ENCODE measurements at places on chromosomes 5 and 9.
A peak's percentile ranks its signal among the peaks of the same experiment; 100 is the strongest.

DNA sequence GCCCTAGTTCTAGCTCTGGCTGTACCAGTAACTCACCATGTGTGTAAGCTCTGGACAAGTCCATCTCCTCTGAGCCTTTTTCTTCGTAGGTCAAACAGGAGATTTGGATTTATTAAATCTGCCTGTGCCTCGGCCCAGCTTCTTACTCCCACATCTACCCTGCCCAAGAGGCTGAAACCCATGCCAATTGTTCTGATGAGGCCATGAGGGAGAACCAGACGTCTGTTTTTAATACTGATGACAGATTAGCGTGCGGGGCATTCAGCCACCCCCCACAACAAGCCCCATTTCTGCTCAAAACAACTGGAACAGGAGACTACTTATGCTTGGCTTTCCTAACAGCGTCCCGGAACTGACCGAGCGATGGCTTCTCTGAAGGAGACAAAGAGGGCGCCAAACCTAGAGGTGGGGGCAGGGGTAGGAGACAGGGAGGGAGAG, 81.2 kb upstream of the TRIM32 start:
- no peaks in the 10 kb centered on the region for H3K27me3 ChIP-seq
- no peak for DNase-seq
- no peaks in the 10 kb centered on the region for H3K36me3 ChIP-seq

- no peak overlapping the region for H3K27ac ChIP-seq
- no peaks in the 10 kb centered on the region for H3K4me1 ChIP-seq
- no peak overlapping the region for H3K4me3 ChIP-seq
- H3K27me3 ChIP-seq, result no peaks in the 10 kb centered on the region
- no peak for DNase-seq
These were observed 93.6 kb upstream of the TNC start for GRCh38 chr9:115211413-115212124.

GRCh38 chr5:60248901-60249300, 355.4 kb upstream of the PDE4D start:
- no peak for DNase-seq
- no peak overlapping the region for H3K27ac ChIP-seq
- H3K36me3 ChIP-seq, result no peaks in the 10 kb centered on the region
- H3K4me3 ChIP-seq, result no peak overlapping the region

DNA sequence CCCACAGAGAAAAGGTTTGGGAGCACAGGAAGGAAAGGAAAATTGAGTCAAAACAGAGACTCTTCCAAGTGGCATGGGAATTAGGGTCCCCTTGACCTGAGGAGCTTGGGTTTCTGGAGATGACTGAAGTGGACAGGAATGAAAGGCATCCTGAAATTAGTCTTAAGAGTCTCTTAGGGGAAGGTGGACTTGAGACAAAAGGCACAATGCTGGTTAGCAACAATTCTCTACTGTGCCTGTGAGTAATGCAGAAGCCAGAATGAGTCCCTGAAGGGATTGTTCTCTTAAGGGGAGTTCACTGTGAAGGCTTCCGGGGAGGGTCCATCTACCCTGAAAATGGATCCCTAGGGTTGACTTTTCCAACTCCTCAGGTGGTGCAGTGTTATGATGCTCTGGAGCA, 58.4 kb upstream of the FOXE1 start:
- DNase-seq, result no peak
- no peak overlapping the region for H3K27ac ChIP-seq
- H3K27me3 ChIP-seq, result peaks cover 9% of the 10 kb centered on the region
- no peak overlapping the region for H3K4me3 ChIP-seq

DNA sequence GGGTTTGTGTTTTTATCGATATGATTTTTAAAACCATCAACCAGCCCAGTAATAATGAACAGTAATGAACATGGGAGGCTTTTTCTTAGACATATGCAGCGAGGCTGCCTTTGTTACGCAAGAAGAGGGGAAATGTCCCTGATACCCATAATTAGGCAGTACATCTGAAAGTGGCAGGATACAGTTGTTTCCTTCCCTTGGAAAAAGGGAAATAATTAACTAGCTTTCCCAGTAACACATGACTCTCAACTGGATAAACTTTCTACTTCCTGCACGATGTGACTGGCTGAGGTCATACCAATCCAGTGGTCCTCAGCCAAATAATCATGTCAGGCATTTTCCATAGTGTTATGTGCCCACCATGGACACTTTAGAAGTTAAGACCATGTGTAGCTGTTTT, 431.6 kb upstream of the C9orf72 start:
- no peak overlapping the region for H3K4me3 ChIP-seq
- H3K27me3 ChIP-seq, result no peaks in the 10 kb centered on the region
- H3K27ac ChIP-seq, result no peak overlapping the region
- peak; percentile 53 for DNase-seq
- no peaks in the 10 kb centered on the region for H3K36me3 ChIP-seq

GRCh38 chr5:78985725-78986223, 664 bp upstream of the ARSB start:
- no peaks in the 10 kb centered on the region for H3K36me3 ChIP-seq
- peak overlapping the region; percentile 71 for H3K4me3 ChIP-seq
- peak; percentile 71 for DNase-seq
- H3K27ac ChIP-seq, result peak overlapping the region; percentile 88

GRCh38 chr5:60372786-60373185, 327.2 kb downstream of the DEPDC1B start:
- H3K27me3 ChIP-seq, result no peaks in the 10 kb centered on the region
- H3K4me1 ChIP-seq, result no peaks in the 10 kb centered on the region
- H3K4me3 ChIP-seq, result no peak overlapping the region

- H3K27ac ChIP-seq, result no peak overlapping the region
- no peak overlapping the region for H3K4me3 ChIP-seq
- H3K4me1 ChIP-seq, result peaks cover 28% of the 10 kb centered on the region
- DNase-seq, result no peak
- H3K27me3 ChIP-seq, result no peaks in the 10 kb centered on the region
These were observed 1.6 kb upstream of the NFIL3 start for GRCh38 chr9:91425271-91425670.

DNA sequence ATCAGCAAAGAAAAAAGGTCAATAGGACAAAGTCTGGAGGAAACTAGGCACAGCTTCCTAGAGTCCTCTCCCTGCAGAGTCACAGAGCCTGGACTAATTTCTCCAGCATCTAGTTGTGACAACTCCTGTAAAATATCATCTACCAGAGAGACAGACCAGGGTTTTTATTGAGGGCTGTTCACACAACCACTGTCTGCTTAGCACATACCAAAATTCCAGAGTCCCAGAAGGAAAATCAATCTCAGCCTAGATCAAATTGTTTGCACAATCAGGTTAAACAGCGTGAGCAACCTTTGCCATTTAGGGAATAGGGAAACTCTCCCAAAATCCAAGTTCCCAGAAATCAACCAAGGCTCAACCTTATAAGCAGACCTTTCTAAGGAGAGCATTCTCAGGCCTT, 190.3 kb downstream of the SYK start:
- H3K27ac ChIP-seq, result peak overlapping the region; percentile 46
- no peaks in the 10 kb centered on the region for H3K27me3 ChIP-seq
- H3K36me3 ChIP-seq, result no peaks in the 10 kb centered on the region
- no peak for DNase-seq
- peaks cover 10% of the 10 kb centered on the region for H3K4me1 ChIP-seq

DNA sequence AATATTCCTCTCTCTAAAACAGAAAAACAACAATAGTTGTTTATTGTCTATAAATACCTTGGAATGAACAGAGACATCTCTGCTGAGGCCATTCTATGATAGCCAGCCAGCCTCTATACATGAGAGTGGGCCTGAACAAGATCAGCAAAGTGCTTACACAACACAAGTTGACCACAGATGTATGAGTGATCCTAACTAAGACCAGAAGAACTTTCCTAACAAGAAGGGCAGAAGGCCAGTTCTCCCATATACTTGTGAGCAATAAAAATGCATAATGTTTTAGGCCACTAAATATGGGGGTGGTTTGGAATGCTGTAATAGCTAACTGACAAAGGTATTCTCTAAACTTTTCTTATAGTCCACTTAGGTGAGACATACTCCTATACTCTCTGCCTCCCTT, 345.7 kb downstream of the SPATA31D1 start:
- no peaks in the 10 kb centered on the region for H3K27me3 ChIP-seq
- H3K4me3 ChIP-seq, result no peak overlapping the region

DNA sequence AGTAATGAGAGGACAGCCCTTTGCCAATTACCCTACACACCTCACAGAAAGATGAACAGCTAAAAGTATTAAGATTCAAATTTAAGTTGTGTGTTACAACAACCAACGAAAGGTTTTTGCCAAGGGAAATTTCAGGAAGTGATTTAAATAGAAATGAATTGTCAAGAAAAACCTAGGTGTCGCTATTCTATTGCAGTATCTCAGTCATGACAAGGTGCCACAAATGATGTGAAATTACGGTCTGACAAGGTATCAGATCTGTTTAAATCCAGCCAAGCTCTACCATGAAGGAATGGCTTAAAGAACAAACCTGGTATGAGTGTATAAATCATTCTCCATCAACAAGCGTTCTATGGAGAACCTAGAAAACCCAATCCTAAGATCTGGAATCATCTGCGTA, 189.7 kb downstream of the ATPSCKMT start:
- DNase-seq, result no peak
- no peaks in the 10 kb centered on the region for H3K36me3 ChIP-seq
- no peaks in the 10 kb centered on the region for H3K27me3 ChIP-seq
- H3K27ac ChIP-seq, result no peak overlapping the region
- no peaks in the 10 kb centered on the region for H3K4me1 ChIP-seq

- no peak for DNase-seq
- no peak overlapping the region for H3K4me3 ChIP-seq
- H3K36me3 ChIP-seq, result no peaks in the 10 kb centered on the region
- H3K27ac ChIP-seq, result no peak overlapping the region
- no peaks in the 10 kb centered on the region for H3K27me3 ChIP-seq
These were observed 32.9 kb downstream of the OCLN start for GRCh38 chr5:69525490-69525889.

DNA sequence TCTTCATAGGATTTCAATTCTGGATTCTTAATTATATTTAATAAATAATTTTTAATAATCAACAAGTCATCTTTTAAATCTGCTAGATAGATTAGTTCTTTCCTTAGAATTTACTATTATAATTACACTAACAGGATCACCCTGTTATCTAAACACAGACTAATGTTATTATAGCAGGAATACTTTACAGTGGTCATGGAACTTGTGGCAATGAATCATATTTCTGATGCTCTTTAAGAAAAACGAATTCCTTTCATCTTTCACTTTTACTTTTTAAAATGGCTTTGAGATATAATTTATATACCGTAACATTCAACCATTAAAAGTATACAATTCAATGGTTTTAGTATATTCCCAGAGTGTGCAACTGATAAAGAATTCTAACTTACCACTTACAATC, 29.7 kb upstream of the CDK5RAP2 start:
- no peak for DNase-seq
- H3K36me3 ChIP-seq, result no peaks in the 10 kb centered on the region
- no peaks in the 10 kb centered on the region for H3K27me3 ChIP-seq
- H3K4me3 ChIP-seq, result no peak overlapping the region

DNA sequence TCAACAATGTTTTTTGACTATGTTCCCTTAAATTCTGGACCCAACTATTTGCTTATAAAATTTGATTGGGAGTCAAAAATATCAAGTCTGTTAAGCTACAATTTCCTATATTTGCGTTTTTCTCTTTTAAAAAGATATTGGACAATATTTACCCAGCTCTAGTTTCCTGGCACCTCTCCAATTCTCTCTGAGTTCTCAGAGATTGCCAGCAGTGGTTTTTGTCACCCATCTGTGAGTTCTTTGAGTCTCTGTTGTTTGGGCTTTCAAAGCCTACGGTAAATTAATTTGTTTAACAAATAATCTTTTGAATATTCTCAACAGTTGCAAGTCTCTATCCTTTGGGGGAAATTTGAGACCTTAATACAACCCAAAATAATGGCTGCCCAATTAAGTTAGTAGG, 174.2 kb upstream of the PUM3 start:
- H3K36me3 ChIP-seq, result no peaks in the 10 kb centered on the region
- no peak for DNase-seq
- H3K4me3 ChIP-seq, result no peak overlapping the region
- no peak overlapping the region for H3K27ac ChIP-seq

DNA sequence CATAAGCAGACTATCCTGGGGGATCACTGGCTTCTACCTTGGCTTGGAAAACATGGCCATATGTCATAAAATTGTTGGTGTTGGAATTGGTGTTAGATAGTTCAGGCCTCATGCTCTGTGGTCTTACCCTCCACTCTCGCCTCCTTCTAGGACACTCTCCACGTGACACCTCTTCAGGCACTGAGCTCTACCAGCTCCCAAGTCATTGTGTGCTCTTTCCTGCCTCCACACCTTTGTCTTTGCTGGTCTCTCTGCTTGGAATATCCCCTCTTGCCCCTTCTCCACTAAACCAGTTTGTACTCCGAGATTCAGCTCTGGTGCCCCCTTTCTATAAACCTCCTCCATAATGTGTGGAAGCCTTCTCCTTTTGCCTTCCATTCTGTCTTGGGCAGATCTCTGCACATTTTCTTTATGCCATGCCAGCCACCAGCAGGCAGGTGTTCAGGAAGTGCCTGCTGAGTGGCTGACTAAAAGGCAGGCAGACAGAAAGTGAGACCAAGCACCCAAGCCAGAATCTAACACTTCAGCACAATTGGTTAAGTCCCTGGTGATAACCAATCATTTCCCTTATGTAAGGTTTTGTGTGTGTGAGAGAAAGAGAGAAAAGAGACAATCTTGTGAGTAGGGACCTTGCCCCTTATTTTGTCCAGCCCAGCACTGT, 37.7 kb downstream of the SAR1B start:
- DNase-seq, result no peak
- H3K4me1 ChIP-seq, result peaks cover 6% of the 10 kb centered on the region
- no peaks in the 10 kb centered on the region for H3K27me3 ChIP-seq
- no peaks in the 10 kb centered on the region for H3K36me3 ChIP-seq
- H3K4me3 ChIP-seq, result no peak overlapping the region

DNA sequence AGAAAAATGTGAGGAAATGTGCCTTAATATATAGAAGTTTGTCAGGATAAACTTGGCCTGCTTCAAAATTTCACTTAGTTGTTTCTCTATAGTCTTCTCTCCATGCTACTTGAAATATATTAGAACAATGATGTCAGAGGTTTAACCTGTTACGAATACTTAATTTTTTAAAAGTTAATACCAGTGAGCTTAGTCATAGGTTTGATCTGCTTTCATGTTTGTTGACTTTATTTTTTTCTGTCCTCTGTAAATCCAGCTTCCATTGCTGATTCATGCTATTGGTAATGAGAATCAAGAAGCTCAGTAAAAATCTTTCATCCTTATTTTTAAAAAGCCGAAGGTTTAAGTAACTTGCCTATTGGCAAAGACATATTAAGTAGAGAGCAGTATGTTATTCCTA, 27.9 kb downstream of the BDP1 start:
- peaks cover 4% of the 10 kb centered on the region for H3K36me3 ChIP-seq
- H3K4me1 ChIP-seq, result peaks cover 33% of the 10 kb centered on the region
- H3K27ac ChIP-seq, result peak overlapping the region; percentile 91
- H3K27me3 ChIP-seq, result no peaks in the 10 kb centered on the region

GRCh38 chr9:124660341-124660801, 110.7 kb downstream of the NR6A1 start:
- no peaks in the 10 kb centered on the region for H3K36me3 ChIP-seq

- no peaks in the 10 kb centered on the region for H3K27me3 ChIP-seq
- H3K4me1 ChIP-seq, result no peaks in the 10 kb centered on the region
- H3K27ac ChIP-seq, result no peak overlapping the region
- DNase-seq, result no peak
- H3K4me3 ChIP-seq, result no peak overlapping the region
These were observed 57.1 kb downstream of the MACROH2A1 start for GRCh38 chr5:135341696-135342550.
